HCEC 1CT (cell line): ENCODE measurements at places on chromosomes 7 and 10.
A peak's percentile ranks its signal among the peaks of the same experiment; 100 is the strongest.

- DNase-seq = no peak
Measured at GRCh38 chr10:91076991-91077548, 143.4 kb upstream of the PCGF5 start.

- DNase-seq = peak; percentile 27
Measured at GRCh38 chr7:19024261-19024660, 93.2 kb downstream of the TWIST1 start.

GRCh38 chr10:17092216-17092944 is 37.2 kb downstream of the CUBN start:
- DNase-seq = no peak

GRCh38 chr7:81361769-81362312 is 408.0 kb downstream of the HGF start:
- DNase-seq = no peak

DNA sequence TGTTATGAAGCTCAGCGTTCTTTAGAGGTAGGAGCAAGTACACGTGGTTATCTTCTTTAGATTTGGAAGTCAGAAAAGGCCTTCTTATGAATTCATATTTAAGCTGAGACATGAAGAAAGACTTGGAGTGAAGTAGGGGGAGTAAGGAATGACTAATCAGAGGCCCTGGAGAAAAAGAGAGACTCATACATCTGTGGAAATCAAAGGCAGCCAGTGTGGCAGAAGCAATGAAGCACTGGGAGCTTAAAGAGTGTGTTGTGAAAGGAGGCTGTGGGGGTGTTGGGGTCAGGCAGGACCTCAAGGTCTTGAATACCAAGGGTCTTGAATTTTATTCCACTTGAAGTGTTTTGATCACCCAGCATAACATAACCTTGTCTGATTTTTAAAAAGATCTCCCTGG is 35.7 kb upstream of the FGL2 start:
- peak; percentile 39 for DNase-seq

GRCh38 chr10:72043016-72043834 is 45.1 kb downstream of the SPOCK2 start:
- DNase-seq = no peak

DNA sequence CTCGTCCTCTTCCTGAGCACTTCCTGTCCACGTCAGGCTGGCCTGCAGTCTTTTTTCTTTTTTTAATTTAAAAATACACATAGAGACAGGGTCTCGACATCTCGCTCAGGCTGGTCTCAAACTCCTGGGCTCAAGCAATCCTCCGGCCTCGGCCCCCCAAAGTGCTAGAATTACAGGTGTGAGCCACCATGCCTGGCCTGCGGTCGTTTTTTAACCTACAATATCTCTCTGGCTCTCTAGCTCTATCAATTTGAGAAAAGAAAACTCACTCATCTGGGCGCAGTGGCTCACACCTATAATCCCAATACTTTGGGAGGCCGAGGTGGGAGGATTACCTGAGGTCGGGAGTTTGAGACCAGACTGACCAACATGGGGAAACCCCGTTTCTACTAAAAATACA is 4.0 kb upstream of the OAT start:
- DNase-seq = no peak

DNA sequence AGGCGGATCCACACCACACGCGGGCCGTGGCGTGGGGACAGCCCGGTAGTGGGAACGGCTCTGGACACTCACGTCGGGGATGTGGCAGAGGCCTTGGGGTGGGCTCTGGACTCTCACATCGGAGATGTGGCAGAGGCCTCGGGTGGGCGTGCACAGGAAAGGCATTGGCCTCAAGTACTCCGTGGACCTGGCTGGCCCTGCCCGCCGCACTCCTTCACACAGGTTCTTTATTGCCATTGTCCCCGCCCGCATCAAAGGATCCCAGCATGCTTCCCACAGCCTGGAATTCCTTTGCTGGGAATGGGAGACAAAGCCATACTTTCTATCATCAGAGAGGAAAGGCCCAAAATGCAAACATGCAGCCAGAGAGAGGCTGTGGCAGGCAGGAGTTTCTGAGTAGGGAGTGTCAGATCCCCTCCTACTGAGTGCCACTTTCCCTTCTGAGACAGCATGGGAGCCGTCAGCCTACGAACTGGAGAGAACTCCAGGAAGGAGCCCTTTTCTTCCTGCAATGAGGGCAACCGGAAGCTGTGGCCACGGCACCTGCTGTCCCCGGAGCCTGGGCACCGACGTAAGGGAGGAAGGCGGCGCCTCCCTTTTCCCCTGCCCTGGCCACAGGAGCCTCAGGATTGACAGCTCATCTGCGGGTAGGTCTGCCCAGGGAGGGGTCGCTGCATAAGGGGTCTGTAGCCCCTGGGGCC is 51.5 kb downstream of the RBM17 start:
- no peak for DNase-seq

DNA sequence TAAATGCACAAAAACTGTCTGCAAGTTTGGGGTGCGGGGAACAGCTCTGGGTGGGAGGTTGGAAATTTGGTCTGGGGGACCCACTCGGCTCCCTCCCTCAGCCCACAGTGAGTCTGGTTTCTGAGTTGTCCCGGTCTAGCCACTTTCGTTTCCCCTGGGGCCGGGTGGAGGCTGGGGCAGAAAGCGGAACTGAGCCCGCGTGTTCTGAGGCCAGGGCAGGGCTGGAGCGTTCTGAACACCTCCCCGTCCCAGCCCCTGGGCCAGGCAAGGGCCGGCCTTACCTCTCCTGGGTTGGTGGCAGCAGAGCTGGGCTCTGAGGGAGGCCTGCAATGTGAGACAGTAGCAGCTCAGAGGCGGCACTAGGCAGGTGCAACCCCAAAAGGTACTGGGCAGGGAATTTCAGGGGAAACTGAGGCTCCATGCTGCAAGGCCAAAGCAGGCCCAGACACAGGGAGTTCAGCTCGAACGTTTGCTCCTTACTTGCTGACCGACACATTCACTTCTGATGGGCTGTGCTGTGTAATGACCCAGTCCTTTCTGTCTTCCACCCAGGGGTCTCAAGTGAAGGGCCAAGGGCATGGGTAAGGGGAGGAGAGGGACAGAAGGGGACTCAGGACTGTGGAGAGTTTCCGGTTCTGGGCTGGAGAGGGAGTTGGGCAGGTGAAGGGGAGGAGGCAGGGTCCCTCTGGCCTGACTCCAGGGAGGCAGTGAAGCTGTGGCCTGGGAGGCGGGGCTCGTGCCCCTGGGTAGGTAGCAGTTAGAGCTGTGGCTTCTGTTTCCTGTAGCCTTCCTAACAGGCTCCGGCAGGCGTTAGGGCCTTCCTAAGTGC is 3.0 kb downstream of the IRF5 start:
- no peak for DNase-seq

DNA sequence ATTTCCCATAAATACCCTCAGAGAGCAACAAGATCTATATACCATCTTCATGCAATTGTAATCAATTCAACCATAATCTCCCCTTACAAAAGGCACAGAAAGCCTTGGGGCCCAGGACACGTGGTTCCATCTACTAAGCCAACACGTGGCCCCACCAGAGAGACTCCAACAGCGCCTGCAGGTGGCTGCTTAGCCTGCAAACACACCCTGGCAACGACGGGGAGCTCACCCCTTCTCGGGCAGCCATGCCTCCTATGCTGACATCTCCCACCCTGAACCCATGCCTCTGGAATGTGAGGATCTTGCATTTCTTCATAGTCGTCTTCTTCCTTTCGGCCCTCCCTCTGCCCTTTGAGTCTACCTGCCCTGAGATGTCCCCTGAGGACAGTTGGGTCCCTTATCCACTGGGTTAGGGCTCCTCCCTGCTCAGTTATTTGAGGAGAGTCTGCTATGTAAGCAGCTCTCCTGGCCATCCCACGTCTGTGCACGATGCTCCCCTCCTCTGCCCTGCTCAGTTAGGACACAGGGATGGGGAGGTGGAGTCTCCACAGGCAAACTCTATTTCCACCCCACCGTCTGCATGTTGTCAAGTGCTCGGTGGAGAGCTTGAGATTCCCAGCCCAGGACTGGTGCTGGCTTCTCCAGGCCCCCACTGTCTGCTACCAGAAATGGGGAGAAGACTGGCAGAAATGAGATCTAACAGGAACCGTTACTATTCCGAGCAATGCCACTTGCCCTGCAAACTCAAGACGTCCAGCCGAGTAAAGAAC is 36.5 kb downstream of the EBF3 start:
- DNase-seq = no peak

- DNase-seq = peak; percentile 53
Measured at GRCh38 chr10:4623757-4624420, 202.1 kb upstream of the AKR1E2 start.

GRCh38 chr7:46059308-46060020 is 138.4 kb upstream of the IGFBP3 start:
- no peak for DNase-seq

GRCh38 chr7:106329971-106330733 is 45.4 kb upstream of the NAMPT start:
- DNase-seq = peak; percentile 70

GRCh38 chr10:86599729-86600128 is 54.6 kb upstream of the OPN4 start:
- DNase-seq = no peak

GRCh38 chr10:112274831-112275230 is 8.4 kb upstream of the TECTB start:
- no peak for DNase-seq

DNA sequence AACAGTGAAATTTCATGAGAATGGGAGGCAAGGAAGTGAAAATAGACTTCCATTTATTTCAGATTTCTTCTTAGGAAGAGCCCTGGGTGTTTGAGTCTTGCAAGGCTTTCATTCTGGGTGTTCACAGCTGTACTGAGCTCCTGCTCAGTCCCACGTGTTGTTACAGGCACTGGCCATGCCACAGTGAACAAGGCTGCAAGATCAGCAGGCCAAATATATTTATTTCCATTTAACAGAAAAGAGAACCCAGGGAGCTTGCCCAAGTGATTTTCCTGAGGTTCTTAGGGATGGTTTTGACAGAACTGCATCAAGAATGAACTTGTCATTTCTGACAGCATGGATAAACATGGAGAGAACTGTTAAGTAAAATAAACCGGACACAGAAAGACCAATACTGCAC is 54.5 kb upstream of the CD36 start:
- DNase-seq = no peak

DNA sequence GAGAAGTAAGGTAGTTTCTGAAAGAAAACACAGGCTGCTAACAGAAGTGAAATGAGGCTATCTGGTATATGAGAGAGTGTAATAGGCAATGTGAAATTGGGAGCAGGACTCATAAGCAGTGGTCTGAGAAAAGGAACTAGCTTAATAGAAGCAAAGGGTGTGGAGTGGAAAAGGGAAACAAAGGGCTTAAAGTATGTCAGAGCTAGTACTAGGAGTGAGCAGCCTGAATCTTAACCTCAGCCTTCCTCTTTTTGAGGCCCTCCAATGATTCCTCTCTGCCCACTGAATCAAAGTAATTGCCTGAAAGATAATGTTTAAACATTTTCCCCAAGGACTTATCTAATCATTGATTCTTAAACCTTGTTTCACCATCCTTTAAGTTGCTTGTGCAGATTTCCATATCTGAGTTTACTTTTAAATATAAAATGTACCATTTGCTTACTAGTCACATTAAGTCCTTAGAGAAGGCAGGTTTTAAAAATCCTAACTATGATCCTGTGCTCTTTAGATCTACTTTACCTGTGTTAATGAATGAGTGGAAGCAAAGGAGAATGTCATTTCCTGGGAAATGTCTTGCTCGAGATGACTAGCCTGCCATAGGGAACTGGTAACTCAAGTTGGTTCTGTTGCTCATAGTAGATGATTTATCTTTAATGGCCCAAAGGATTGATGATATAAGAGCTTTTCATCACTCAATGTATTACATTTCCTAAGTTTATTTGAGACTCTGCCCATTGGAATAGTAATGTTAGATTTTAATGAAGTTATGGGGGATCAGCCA is 155.0 kb downstream of the SKAP2 start:
- no peak for DNase-seq

DNA sequence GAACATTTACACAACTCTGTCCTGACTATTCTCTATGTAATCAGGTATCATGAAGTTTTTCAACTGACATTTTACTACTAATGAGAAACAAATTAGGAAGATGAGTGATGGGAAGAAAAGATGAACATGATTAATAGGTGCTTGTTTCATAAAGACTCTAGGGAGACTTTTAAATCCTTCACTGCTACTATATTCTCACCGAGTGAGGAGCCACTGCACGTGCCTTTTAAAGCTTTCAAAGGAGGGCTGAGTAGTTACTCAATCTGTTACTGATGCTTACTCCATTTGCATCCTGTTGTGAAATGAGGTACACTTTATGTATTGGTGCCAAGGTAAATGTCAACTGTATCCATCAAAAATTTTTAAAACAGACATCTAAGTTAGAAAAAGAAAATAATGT is 1.3 kb upstream of the COMMD3 start:
- DNase-seq = no peak

DNA sequence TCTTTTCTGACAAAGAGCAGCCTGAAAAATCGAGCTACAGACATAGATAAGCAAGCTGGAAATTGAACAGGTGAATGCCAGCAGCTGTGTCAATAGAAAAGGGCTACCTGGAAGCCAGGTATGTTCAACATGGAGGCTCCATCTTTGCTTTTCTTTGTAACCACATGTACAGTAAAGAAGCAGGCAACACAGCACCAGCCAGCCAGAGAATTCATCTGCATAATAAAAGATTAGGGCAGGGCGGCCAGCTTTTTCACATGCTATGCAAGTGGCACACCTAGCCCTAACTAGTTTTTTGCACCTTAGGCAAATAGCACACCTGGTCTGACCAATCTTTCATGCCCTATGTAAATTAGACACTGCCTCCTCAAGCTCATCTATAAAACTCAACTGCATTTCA is 25.7 kb downstream of the COG5 start:
- no peak for DNase-seq

DNA sequence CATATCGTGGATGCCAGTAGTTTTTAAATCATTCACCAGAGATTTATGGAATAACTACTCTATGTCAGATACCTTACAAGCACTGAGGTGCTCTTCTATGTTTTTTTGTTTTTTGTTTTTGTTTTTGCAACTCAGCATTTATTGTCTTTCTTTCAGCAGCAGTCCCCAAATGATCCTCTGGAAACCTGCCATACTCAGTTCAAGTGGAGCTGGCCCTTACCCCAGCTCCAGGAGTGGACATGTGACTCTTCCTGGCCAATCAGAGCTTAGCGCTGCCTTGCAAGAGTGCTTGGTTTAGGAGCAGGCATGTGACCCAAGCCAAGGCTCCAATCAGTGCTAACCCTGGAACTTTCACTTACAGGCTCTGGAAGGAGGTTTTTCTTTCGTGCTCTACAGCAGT is 356.6 kb upstream of the ZMIZ1 start:
- no peak for DNase-seq

DNA sequence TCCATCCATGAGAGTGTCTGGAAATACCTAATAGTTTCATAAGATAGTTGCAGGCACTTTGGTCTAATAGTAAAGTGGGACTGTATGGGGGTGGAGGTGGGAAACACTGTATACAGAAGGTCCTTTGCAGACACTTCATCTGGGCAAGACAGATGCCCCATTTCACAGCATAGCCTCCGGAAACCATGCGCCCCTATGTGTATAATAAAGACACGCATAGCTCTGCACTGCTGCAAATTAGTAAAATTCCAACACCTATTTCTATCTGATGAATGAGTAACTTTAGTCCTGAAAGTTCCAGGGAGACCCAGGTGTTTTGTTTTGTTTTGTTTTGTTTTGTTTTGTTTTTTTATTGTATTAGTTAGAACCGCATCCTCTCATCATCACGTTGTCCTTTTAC is 187.1 kb downstream of the CREB5 start:
- DNase-seq = no peak

- no peak for DNase-seq
Measured at GRCh38 chr7:129334473-129334872, 99.8 kb upstream of the STRIP2 start.

- DNase-seq = peak; percentile 83
Measured at GRCh38 chr7:75866114-75866488, 12.7 kb upstream of the RHBDD2 start.

- no peak for DNase-seq
Measured at GRCh38 chr10:4070921-4071660, 286.1 kb upstream of the KLF6 start.

GRCh38 chr7:141359740-141360415 is 191.3 kb upstream of the AGK start:
- no peak for DNase-seq
